ENCODE measurements at places on chromosomes 16 and 17.

DNA sequence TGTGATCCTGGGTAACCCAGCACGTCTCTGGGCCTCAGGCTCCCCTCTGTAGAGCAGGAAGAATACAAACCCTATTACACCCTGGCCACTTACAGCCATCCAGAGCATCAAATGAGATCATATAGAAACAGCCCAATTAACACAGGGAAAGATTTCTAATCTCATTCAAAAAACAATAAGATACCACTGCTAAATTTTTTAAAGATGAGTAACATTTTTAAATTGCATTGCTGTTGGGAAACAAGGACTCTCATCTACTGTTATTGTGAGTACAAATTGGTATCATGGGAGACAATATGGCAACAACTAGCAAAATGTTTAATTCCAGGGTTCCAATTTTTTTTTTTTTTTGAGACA, 41.1 kb downstream of the SRL start:
- no peak for ATAC-seq

DNA sequence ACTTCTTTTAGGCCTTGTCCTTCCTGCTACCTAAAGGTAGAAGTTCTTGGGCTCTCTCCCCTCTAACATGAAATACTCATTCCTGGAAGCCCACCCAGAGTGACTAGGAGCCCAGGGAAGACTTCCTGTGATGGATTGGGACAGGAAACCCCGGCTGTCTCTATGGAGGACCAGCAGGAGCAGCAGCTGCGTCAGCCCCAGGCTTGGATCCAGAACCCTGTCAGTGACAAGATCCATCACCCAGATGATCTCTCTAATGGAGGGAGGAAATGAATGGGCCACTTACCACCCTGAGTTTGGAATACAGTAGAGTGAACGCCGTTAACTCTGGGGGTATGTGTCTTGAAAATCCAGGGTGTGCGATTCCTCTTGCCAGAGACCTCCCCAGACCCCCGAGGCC, 195.7 kb upstream of the WSCD1 start:
- no peak for ATAC-seq

GRCh38 chr16:4663777-4664465, 29.4 kb upstream of the NUDT16L1 start:
- peak; percentile 63 for ATAC-seq

DNA sequence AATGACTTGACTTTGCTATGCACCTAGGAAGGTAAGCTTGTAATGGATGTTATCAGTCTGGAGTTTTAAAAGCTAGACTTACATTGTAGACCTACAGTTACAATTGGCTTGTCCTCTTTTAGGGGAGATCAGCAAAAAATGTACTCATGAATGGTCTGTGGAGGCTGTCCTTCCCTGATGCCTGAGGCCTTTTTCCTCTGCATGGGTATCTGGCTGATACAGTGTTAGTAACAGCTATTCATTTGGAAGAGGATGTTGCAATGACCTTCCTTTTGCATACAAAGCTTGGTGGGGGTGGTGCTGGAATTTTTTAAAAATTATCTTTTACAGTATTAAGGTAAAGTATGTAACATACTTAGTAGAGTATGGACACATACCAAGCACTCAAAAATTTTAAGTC, 525.5 kb downstream of the KIF2B start:
- ATAC-seq, result no peak

DNA sequence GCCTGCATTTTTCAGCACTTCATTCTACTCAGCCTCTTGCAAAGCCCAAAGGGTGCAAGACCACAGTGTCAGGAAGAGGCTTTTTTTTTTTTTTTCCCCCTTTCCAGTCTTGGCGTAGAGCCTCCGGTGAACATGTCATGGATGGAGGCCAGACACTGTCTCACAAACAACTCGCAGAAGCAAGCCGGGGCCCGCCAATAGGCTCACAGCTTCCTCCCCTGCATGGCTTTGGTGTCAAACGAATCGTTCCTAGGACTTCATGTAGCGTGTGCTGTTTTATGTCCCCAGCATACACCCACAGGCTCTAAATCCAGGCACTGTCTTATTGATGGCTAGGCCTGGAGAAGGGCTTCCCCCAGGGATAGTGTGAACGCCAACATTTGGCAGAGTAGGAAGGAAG, 457.7 kb upstream of the MAF start:
- ATAC-seq, result no peak

- no peak for ATAC-seq
These were observed 6.7 kb downstream of the MNT start for GRCh38 chr17:2393954-2394749.

- ATAC-seq, result no peak
These were observed 206.4 kb downstream of the ENGASE start for GRCh38 chr17:79280866-79281572.

DNA sequence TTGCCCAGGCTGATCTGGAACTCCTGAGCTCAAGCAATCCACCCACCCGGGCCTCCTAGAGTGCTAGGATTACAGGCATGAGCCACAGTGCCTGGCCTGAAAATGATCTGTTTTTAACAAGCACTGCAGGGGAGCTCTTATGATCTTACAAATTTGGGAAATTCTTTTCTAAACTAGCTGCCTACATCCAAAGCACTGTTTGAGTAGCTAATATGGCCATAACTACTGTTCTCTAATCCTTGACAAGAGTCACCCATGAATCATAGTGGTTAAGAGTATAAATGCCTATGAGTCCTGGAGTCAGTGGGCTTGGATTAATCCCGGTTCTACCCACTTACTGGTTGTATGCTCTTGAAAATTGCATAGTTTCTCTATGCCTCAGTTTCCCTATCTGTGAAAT, 1.4 kb upstream of the CPPED1 start:
- ATAC-seq, result no peak

- ATAC-seq, result no peak
These were observed 33.8 kb downstream of the GTF3C1 start for GRCh38 chr16:27515874-27516353.

- no peak for ATAC-seq
These were observed 28.1 kb downstream of the WFDC1 start for GRCh38 chr16:84322749-84323148.

DNA sequence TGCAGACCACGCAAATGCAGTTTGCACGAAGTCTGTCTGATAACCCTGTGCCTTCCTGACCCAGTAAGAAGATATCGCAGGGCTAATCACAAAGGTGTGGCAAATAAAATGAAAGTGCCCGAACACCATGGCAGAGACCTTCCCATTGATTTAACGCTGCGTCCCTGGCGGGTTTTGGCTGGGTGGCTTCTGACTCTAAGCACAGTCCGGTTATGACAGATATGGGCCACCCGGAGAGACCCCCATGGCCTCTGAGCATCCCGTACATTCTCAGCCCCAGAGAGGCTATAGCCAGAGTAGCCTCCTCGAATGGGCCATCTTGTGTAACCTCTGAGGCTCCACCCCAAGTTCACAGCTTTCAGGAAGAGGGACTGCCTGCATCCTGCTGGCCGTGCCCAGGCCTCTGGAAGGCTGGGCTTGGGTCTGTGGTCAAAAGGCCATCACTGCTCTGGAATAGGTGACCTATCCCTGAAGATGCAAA, 5.5 kb downstream of the FOXC2 start:
- no peak for ATAC-seq

DNA sequence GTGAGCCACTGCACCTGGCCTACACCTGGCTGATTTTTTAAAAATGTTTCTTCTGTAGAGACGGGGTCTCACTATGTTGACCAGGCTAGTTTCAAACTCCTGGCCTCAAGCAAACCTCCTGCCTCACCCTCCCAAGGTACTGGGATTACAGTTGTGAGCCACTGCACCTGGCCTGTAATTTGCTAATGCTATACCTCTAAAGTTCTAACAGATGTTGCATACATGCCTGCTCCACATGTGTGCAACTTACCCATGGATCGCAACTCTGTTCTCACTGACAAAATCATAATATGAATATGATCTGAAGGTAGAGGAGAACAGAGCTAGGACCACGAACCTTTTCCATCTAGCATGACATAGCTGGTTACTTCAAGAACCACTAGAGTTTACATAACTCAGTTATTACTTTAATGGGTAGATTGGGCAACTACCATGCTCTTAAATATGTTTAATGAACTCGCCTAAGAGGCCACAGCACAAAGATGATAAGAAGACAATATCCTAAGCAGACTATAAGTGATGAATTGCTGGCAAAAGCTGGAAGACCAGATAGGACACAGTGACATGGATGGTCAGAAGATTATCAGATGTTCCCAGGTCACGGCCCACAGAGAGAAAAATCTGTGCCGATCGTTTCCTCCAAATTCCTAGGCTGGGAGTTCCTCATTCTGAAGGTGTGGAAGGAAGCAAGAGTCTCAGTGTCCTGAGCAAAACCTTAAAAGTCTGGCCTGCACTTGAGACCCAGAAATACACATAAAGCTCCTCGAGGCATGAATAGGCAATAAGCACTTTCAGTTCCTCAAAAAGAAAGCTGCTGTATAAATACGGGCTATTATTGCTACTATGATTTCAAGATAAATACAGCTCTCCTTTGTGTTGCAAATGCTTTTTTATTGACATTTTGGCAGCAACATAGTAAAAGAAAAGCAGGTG, 53.6 kb upstream of the ICAM2 start:
- ATAC-seq, result peak; percentile 93

DNA sequence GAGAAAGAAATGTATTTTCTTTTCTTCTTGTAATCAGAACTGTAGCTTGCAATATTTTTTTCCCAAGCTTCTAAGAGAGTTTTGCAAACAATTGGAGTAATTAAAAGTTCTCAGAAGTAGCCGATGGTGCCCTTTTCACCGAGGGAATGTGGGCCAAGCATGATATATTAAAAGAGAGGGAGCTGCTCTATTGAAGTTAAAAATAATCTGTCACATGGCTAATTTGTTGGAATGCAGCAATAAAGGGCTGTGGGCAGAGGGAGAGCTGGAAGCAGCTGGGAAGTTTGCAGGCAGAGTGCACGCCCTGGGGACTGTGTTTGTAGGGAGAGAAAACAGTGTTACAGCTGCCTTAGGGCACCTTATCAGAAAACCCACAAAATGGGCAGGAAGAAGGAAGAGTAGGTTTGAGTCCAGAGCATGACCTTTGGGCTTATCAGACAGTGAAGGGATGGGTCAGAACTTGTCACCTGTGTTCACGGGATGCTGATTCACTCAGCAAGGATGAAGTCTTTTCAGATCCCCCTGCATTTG, 18.5 kb upstream of the TERF2 start:
- no peak for ATAC-seq

DNA sequence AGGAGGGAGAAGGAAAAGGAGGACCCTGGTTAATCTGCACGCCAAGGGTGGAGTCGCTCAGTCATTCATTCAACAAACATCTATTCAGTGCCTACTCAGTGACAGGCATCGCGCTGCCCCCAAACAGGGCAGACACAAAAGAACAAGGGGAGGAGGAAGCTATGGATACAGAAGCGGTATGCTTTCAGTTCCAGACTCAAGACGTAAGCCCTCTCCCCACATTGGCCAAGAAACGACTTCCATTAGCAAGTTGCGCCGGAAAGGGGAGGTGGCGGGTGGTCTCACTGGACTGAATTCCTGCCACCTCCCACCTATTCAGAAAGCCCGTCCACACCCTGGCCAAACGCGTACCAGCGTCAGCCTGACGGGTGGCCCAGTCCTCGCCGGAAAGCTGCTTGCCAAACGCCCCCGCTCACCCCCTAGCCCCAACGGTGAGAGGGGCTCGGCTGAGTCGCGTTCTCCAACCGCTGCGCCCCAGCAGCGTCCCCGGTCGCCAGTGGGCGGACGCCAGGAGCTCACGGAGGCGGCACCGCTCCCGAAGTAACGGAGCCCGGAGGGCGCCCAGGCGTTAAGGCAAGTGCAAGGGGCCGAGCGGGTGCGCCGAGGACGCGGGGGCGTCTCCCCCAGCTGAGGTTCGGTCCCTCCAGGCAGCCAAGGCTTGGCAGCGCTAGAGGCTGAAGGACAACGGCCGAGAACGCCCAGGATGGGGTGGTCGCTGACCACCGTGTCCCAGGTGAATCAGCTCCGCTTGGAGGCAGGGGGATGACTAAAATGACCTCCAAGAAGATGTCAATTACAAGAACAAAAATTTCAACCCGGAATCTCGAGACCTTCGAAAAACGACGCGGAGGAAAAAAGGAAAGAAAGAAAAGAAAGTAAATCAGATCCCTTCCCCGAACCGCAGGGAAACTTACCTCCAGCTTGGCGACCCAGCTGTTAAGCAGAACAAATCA, 470.7 kb downstream of the SOX9 start:
- ATAC-seq, result no peak

DNA sequence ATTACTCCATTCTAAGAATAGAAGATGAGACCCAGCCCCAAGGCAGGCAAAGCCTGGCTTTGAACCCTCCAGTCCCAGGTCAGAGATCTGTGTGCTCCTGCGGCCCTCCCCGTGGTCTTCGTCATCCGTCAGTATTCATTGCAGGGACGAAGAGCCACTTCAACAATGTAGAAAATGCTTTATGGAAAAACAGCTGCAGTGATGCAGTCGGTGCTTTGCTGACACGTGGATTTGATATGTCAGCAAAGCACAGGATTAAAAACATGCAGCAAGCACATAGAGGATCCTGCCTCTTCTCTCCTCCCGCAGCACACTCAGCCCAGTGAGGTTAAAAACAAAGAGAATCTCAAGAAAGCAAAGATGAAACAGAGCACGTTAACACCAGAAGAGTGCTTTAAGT, 117.1 kb upstream of the AXIN2 start:
- no peak for ATAC-seq

GRCh38 chr17:53353919-53354351, 468.8 kb upstream of the KIF2B start:
- no peak for ATAC-seq

DNA sequence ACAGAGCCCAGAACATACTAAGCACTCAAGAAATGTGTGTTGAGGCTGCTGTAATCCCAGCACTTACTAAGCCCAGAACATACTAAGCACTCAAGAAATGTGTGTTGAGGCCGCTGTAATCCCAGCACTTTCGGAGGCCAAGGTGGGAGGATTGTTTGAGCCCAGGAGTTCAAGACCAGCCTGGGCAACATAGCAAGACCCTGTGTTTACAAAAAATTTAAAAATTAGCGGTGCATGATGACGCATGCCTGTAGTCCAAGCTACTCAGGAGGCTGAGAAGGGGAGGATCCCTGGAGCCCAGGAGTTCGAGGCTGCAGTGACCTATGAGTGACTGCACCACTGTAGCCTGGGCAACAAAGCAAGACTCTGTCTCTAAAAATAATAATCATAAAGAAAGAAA, 6.7 kb upstream of the ZDHHC1 start:
- ATAC-seq, result no peak

- ATAC-seq, result no peak
These were observed 38.0 kb downstream of the SF3B3 start for GRCh38 chr16:70561623-70562022.

- ATAC-seq, result peak; percentile 21
These were observed 2.2 kb upstream of the CHD3 start for GRCh38 chr17:7886227-7887037.

GRCh38 chr16:49085686-49086085, 196.0 kb downstream of the CBLN1 start:
- ATAC-seq, result no peak

- peak; percentile 79 for ATAC-seq
These were observed 334.5 kb downstream of the SEC14L1 start for GRCh38 chr17:77475016-77475976.
